ENCODE measurements at places on chromosomes 1 and 21. TPM values are rescaled to one million over a fixed set of nuclear protein-coding genes. Genes with fewer than 3 reads are reported as not detected.

The PCP4 gene
- polyA plus RNA-seq, result 34.5 TPM

The SLC39A1 gene
- 29.1 TPM for polyA plus RNA-seq

- no peaks in the 10 kb centered on the region for H3K27me3 ChIP-seq
- H3K36me3 ChIP-seq, result no peaks in the 10 kb centered on the region
- no peak overlapping the region for H3K27ac ChIP-seq
These were observed 795 bp upstream of the AHDC1 start for GRCh38 chr1:27604579-27605299.

- H3K27me3 ChIP-seq, result no peaks in the 10 kb centered on the region
- H3K4me3 ChIP-seq, result no peak overlapping the region
- H3K4me1 ChIP-seq, result no peaks in the 10 kb centered on the region
- no peak overlapping the region for H3K27ac ChIP-seq
- H3K36me3 ChIP-seq, result no peaks in the 10 kb centered on the region
- no peak for DNase-seq
These were observed 26.7 kb upstream of the ZBTB8B start for GRCh38 chr1:32438136-32438535.

DNA sequence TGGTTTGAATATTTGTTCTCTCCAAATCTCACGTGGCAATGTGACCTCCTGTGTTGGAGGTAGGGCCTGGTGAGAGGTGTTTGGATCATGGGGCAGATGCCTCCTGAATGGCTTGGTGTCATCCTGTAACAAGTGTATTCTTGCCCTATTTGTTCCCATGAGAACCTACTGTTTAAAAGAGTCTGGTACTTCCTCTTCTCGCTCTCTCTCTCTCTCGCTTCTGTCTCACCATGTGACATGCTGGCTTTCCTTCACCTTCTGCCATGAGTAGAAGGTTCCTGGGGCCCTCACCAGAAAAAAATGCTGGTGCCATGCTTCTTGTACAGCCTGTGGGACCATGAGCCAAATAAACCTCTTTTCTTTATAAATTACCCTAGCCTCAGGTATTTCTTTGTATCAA, 8.4 kb upstream of the PAXBP1 start:
- H3K4me1 ChIP-seq, result peaks cover 8% of the 10 kb centered on the region
- no peaks in the 10 kb centered on the region for H3K27me3 ChIP-seq
- no peak for DNase-seq
- no peak overlapping the region for H3K4me3 ChIP-seq
- H3K27ac ChIP-seq, result no peak overlapping the region

- H3K27me3 ChIP-seq, result no peaks in the 10 kb centered on the region
- no peak overlapping the region for H3K27ac ChIP-seq
- no peaks in the 10 kb centered on the region for H3K4me1 ChIP-seq
- peak; percentile 23 for DNase-seq
- H3K36me3 ChIP-seq, result no peaks in the 10 kb centered on the region
These were observed 64.1 kb downstream of the KIFAP3 start for GRCh38 chr1:170010443-170010842.

- no peak overlapping the region for H3K4me3 ChIP-seq
- no peaks in the 10 kb centered on the region for H3K36me3 ChIP-seq
- H3K27me3 ChIP-seq, result no peaks in the 10 kb centered on the region
- H3K4me1 ChIP-seq, result peaks cover 7% of the 10 kb centered on the region
- H3K27ac ChIP-seq, result no peak overlapping the region
These were observed 21.9 kb upstream of the OVAAL start for GRCh38 chr1:180536821-180537372.

- H3K4me3 ChIP-seq, result no peak overlapping the region
- H3K4me1 ChIP-seq, result no peaks in the 10 kb centered on the region
- no peak for DNase-seq
- peaks cover 13% of the 10 kb centered on the region for H3K27me3 ChIP-seq
- no peak overlapping the region for H3K27ac ChIP-seq
These were observed 24.1 kb upstream of the TTC34 start for GRCh38 chr1:2825487-2826189.

DNA sequence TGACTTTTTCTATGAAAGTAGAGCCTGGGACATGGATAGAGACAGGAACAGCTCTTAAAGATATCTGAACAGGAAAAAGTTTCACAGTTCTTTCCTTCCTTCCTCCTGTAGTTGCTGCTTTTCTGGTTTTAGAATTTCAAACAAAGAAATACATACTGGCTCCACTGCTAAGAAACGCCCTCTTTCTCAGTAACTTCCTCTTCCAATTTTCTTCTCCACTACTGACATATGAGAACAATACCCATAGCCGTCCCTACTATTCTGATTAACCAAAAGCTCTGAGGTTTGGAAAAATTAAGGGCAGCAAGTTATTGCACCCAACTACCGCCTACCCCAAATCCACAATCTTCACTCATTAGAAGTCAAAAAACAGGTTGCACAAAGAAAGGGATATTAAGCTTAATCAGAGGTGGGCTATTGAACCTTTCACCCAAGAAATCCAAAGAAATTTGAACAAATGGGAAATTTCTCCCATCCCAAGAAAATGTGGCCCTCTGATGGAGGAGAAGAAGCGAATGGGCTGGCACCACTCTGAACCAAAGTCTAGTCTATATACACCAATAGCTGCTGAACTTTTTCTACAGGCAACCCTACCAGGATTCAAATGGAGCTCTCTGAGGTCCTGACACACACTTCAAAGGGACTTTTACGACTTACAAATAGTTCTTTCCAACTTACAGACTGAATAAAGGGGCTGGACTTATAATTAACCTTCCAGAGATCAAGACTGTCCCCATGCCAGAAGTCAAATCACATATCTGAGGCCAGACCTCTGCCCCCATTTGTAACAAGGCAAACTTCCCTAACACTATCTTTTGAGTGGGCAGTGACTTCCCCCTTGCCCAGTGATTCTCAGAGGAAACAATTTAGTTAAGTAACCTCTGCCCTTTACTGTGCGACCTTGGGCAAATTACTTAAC, 1.7 kb downstream of the WASF2 start:
- no peaks in the 10 kb centered on the region for H3K27me3 ChIP-seq
- H3K4me3 ChIP-seq, result peak overlapping the region; percentile 92
- H3K36me3 ChIP-seq, result no peaks in the 10 kb centered on the region

Measured in adrenal gland (tissue), 19 donors.